Hair follicle dermal papilla cell (primary cell): ENCODE measurements at places on chromosomes 2 and 18. TPM values are rescaled to one million over a fixed set of nuclear protein-coding genes. Genes with fewer than 3 reads are reported as not detected.

RAB31 gene
- 44.4 and 53.4 TPM in 2 replicates for total RNA-seq

PTPRM gene
- total RNA-seq, result 114 and 153 TPM in 2 replicates

LINC00305 gene
- total RNA-seq, result not detected in 2 replicates

IKZF2 gene
- 11.2 and 12.2 TPM in 2 replicates for total RNA-seq

SPR gene
- 14.3 and 17.0 TPM in 2 replicates for total RNA-seq

CD207 gene
- total RNA-seq, result not detected in 2 replicates

TOGARAM2 gene
- total RNA-seq, result under 0.01 TPM in 1 of 2 replicates, not detected in the other

TGFA gene
- 0.49 and 1.3 TPM in 2 replicates for total RNA-seq

RAX gene
- total RNA-seq, result not detected in 2 replicates

DSEL gene
- total RNA-seq, result 123 and 139 TPM in 2 replicates

FAM228A gene
- total RNA-seq, result 0.24 and 0.32 TPM in 2 replicates

GPBAR1 gene
- 0.24 and 0.32 TPM in 2 replicates for total RNA-seq

PRPF40A gene
- total RNA-seq, result 112 and 123 TPM in 2 replicates

SAG gene
- not detected in 2 replicates for total RNA-seq

ADRA2B gene
- 0.12 TPM in 1 of 2 replicates, not detected in the other for total RNA-seq

SPP2 gene
- total RNA-seq, result not detected in 2 replicates

STON1 gene
- total RNA-seq, result 9.6 and 19.3 TPM in 2 replicates

VWA3B gene
- not detected in 2 replicates for total RNA-seq

PIK3C3 gene
- total RNA-seq, result 40.9 and 53.9 TPM in 2 replicates

RAD51AP2 gene
- total RNA-seq, result not detected in 2 replicates

IFIH1 gene
- 9.7 and 14.6 TPM in 2 replicates for total RNA-seq

C2orf81 gene
- total RNA-seq, result 3.1 and 3.8 TPM in 2 replicates

OTOF gene
- under 0.01 TPM in 1 of 2 replicates, not detected in the other for total RNA-seq

CASP10 gene
- total RNA-seq, result 3.1 and 5.7 TPM in 2 replicates

STARD6 gene
- total RNA-seq, result not detected in 2 replicates

COL4A4 gene
- total RNA-seq, result under 0.01 TPM in 2 replicates

STRN gene
- total RNA-seq, result 16.3 and 18.5 TPM in 2 replicates

ZDBF2 gene
- total RNA-seq, result 6.3 and 11.7 TPM in 2 replicates

NEU4 gene
- not detected in 2 replicates for total RNA-seq

HK2 gene
- 33.5 and 54.0 TPM in 2 replicates for total RNA-seq

ICA1L gene
- 3.2 and 6.5 TPM in 2 replicates for total RNA-seq
